ENCODE measurements at places on chromosomes 13 and 19. TPM values are rescaled to one million over a fixed set of nuclear protein-coding genes. Genes with fewer than 3 reads are reported as not detected.

TNFSF13B gene
- 1.1 TPM for total RNA-seq

MATK gene
- total RNA-seq = not detected

TUBA3C gene
- not detected for total RNA-seq

DNA sequence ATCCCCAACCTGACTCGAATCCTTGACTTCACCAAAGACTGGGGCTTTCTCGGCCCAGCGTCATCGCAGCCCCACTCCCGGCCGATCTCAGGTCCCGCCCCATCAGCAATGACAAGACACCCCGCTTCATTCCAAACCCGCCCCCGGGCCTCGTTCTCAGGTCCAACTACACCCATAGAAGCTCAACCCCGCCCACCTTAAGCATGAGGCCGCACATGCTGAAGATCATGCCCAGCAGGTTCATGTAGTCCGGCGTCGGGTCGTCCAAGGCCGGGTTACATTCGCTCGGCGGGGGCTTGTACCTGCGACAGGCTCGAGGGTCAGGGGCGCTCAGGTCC, 2.3 kb downstream of the WDR83 start:
- no peak for DNase-seq

DNA sequence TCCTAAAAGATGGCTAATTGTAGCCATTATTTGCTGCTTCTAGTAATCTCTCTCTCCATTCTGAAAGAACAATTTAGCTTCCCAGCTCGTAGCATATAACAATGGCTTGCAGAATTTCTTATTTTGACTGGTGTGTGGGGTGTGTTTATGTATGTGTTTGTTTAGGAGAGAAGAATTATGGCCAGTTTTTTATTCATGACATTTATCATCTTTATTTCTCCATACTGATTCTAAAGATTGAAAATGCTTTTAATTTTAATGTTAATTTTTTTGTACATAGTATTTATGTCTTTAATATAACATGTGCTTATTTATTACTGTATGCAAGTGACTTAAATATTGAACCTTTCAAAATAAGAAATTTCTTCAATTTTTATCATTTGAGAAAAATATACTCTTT, 115.8 kb upstream of the TMTC4 start:
- DNase-seq = no peak

GRCh38 chr13:46575301-46575771, 22.4 kb downstream of the LRCH1 start:
- DNase-seq = no peak

DNA sequence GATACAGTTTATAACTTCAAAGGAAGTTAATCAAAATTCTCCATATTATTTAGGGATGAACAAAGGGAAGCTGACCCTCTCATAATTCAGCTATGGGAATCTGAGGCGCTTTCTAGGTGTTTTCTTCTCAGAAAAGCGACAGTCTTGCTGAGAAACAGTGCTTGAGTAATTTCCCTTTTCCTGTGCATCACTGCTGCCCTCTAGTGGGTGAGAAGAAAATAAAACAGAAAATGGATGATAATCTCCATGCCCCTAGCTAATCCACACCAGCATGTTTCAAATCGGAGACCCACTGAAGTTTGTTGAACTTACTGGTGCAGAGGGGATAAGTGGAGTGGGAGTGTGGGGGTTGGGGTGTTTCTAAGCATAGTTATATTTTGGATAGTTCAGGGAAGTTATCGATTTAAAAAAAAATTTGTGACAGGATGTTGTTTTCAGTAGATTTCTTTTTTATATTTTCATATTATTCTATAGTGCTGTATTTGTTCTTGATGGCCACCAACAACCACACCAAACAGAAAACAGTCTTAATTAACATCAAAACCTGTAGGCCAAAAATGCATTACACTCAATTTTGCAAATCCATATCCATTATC, 21.4 kb downstream of the LCP1 start:
- DNase-seq = peak; percentile 57

- DNase-seq = no peak
Observed at GRCh38 chr13:112657850-112658445, 31.9 kb upstream of the ATP11A start.

- DNase-seq = no peak
Observed at GRCh38 chr19:15476325-15476724, 3.0 kb downstream of the PGLYRP2 start.

- DNase-seq = no peak
Observed at GRCh38 chr13:58542530-58542929, 911.0 kb downstream of the PCDH17 start.

DNA sequence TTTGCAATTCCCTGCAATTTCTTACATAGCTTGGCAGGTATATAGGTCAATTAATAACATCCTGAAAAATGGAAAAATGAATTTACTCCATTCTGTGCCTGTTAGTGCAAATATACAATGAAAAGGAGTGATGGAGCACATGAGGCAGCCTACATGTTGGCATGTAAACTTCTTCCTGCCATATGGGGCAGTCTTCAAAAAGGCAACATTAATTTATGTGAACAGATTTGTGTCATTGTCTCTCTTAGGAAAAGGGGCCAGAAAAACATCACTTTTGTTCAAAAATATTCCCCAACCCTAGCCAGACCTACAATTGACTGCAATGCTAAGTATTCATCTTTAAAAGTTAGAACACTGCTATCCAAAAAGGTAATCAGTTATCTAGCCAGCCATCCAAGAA, 332.2 kb downstream of the TBC1D4 start:
- DNase-seq = no peak

DNA sequence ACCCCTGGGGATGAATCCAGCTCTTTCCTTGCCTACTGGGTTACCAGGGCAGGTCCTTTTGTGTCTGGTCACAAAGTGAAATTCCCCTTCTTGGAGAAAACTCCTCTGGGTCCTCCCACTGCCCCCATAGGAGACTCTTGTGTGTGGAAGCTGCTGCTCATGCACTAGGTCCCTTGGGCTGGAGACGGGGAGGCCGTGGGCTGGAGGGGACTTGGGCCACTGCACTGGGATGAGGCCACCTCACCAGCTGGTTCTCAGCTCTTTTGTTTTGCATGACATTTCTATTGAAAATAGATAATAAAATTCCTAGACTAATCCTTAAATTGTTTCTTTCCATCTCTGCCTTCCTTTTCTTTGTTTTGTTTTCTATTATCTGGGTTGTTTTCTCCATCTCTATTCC, 62.4 kb downstream of the TEX29 start:
- DNase-seq = no peak

DNA sequence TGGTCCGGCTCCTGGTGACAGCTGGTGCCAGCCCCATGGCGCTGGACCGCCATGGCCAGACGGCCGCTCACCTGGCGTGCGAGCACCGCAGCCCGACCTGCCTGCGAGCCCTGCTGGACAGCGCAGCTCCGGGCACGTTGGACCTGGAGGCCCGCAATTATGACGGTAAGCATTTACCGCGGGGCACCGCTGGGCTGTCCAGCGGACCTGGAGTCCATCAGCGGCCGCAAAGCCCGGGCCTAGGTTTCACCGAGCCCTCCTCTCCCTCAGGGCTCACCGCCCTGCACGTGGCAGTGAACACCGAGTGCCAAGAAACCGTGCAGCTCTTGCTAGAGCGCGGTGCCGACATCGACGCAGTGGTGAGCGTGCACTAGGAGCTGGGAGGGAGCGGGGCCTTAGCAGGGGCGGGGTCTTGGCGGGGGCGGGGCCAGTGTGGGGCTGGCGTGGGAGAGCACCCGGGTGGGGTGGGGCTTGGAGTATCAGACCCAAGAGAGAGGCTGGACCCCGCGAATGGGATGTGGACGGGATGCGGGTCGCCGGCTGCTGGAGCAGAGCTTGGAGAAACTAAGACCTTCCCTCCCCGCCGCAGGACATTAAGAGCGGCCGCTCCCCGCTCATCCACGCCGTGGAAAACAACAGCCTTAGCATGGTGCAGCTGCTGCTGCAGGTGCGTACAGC, 8.7 kb downstream of the BCL3 start:
- no peak for DNase-seq
